ENCODE measurements at places on chromosomes 11 and 22. TPM values are rescaled to one million over a fixed set of nuclear protein-coding genes. Genes with fewer than 3 reads are reported as not detected.

KCNK4 gene
- total RNA-seq = not detected

BLID gene
- total RNA-seq = not detected

PANX3 gene
- not detected for total RNA-seq

PKDREJ gene
- not detected for total RNA-seq

GGTLC2 gene
- not detected for total RNA-seq

SLC39A13 gene
- 17.7 TPM for total RNA-seq

RASD2 gene
- total RNA-seq = 0.10 TPM

MYO7A gene
- total RNA-seq = 0.29 TPM

DNA sequence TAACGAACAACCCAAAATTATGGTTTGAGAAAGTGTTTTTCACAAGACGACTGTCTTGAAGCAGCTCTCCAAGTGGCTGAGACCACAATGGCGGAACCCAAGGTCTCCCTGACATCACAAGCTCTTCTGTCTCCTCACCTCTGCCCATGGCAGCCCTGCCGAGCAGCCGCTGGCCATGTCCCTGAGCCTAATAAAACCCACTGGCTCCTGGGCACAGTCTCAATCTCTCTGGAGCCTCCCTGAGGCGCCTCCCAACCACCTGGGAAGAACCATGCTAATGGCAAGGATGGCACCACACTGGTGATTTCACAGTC lies 50.0 kb downstream of the CLTCL1 start:
- H3K27ac ChIP-seq = no peak overlapping the region
- H3K4me1 ChIP-seq = no peaks in the 10 kb centered on the region
- H3K36me3 ChIP-seq = no peaks in the 10 kb centered on the region
- DNase-seq = no peak

- no peaks in the 10 kb centered on the region for H3K4me1 ChIP-seq
- peaks cover 1% of the 10 kb centered on the region for H3K36me3 ChIP-seq
- no peak for DNase-seq
- H3K27me3 ChIP-seq = no peaks in the 10 kb centered on the region
- no peak overlapping the region for H3K4me3 ChIP-seq
These were observed 20.1 kb downstream of the TMEM218 start for GRCh38 chr11:125091247-125091876.

GRCh38 chr11:118082880-118083552 lies 3.7 kb downstream of the SMIM35 start:
- DNase-seq = no peak
- peaks cover 2% of the 10 kb centered on the region for H3K36me3 ChIP-seq
- no peak overlapping the region for H3K27ac ChIP-seq
- H3K4me1 ChIP-seq = no peaks in the 10 kb centered on the region
- peaks cover 7% of the 10 kb centered on the region for H3K27me3 ChIP-seq
- H3K4me3 ChIP-seq = no peak overlapping the region

DNA sequence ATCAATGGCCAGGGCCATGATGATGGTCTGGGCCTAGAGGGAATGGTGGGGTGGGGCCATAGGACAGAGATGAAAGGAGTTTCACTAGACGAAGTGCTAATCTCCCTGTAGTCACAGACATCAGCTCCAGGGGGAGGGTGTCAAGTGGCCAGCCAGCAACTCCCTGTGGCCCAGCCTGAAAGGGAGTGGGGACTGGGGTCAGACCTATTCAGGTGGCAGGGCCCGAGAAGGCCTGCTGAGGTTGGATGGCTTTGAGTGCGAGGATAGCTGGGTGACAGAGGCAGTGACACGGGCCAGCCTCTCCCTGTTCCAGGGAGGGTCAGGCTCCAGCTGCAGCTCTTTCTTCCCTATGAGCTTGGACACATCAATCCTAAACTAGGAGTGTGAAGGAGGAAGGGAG lies 11.0 kb downstream of the TOB2 start:
- H3K36me3 ChIP-seq = peaks cover 28% of the 10 kb centered on the region
- no peak overlapping the region for H3K4me3 ChIP-seq
- H3K4me1 ChIP-seq = peaks cover 16% of the 10 kb centered on the region
- H3K27me3 ChIP-seq = no peaks in the 10 kb centered on the region
- DNase-seq = no peak

- peak; percentile 90 for DNase-seq
- peak within 1 kb of the TSS; percentile 97 for H3K27ac ChIP-seq
- H3K4me1 ChIP-seq = peaks cover 73% of the 10 kb centered on the region
- peak within 1 kb of the TSS; percentile 91 for H3K4me3 ChIP-seq
These were observed at the start of gene FRMD8 for GRCh38 chr11:65386307-65387140. Gene FRMD8 (plus strand): TSS chr11:65386637. CDS start chr11:65387037, 400 bp downstream.

DNA sequence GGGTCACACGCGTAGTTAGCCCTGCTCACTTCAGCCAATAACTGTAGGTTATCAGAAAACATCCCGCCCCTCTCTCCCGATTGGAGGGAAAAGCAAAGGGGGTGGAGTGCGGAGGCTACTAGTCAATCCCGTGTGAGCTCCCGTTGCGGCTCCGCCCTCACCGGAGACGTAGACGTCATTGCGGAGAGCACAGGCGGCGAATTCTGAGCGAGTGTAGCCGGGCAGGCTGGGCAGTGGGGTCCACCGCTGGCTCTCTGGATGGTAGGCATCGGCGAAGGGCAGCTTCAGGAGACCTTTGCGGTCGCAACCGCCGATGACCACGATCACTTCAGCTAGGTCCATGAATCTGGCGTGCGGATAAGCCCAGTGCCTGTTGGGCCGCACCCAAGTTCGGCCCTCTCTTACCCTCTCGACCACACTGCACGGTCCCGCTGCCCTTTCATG lies 4.7 kb downstream of the KLHL35 start:
- peaks cover 4% of the 10 kb centered on the region for H3K36me3 ChIP-seq
- peak; percentile 81 for DNase-seq
- H3K4me3 ChIP-seq = no peak overlapping the region

- H3K36me3 ChIP-seq = no peaks in the 10 kb centered on the region
- no peak overlapping the region for H3K27ac ChIP-seq
- no peaks in the 10 kb centered on the region for H3K27me3 ChIP-seq
- no peaks in the 10 kb centered on the region for H3K4me1 ChIP-seq
- H3K4me3 ChIP-seq = no peak overlapping the region
- no peak for DNase-seq
These were observed 9.0 kb upstream of the RDX start for GRCh38 chr11:110305169-110306018.

DNA sequence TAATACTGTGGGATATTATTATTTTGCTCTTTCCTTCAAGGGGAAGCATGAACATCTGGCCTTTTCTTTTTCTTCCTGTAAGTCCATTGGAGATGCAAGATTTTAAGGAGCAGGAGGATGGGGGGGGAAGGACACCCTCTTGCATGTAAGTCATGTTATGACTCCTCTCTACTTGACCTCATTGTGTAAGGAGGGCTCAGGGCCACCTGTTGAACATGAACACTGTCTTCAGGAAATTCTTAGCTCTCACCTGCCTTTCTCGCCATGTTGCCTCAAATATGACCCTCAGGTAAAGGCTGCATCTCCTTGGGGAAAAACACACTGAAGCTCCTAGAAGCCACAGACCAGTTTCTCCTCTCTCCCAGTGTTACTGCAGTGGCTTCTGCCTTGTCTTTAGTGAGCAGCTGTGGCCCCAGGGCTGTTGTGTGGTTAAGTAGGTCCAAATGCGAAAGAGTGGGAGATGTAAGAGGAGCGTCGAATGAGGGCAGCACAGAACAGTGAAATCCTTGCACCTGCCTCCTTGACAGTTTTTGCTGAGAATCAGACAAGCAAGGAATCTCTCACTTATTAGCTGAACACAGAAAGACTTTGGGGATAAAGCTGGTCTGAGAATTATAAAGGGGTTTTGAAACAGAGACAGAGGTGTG lies 1.3 kb upstream of the RAG1 start:
- H3K4me3 ChIP-seq = no peak overlapping the region
- no peak overlapping the region for H3K27ac ChIP-seq
- DNase-seq = no peak
- no peaks in the 10 kb centered on the region for H3K36me3 ChIP-seq
